Lower lobe of right lung (tissue), 2 donors: ENCODE measurements at places on chromosomes 5 and 9. TPM values are rescaled to one million over a fixed set of nuclear protein-coding genes. Genes with fewer than 3 reads are reported as not detected.

DNA sequence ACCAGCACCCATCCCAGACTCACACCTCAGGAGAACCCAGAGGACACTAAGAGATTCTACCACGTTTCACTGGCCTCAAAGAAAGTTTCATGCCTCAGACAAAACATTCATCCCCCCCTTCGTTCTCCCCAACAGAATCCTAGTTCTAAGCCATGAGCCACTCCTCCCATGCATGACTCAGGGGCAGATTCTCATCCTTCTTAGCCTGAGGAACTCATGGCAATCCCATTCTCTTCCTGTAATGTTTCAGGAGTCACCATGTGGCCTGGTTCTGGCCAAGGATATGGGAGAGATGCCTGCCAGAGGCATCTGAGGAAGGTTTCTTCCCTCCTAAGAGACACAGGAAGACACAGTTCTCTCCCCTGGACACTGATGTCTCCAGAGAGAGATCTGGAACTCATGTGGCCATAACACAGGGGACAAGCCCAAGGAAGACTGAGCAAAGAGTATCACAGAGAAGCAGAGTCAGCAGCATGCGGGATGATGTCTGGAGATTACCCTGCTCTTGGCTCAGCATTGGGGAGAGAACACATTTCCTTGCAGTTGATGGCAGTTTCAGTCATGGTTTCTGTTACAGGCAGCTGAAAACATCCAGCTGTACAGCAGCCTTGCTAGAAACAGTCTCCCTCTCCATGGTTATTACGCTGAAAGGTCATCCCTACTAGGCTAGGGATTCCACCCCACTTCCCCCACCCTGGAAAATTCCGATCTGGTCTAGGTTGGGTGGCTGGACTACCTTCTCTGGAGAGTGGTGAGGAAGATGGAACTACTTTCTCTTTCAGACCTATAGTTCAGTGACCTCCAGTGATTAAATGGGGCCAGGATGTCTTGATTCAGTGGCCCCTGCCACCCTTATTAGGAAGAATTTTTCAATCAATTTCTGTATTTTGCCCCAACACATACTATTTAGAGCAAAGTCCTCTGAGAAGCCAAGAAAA, 115.4 kb downstream of the ZNF608 start:
- peaks cover 10% of the 10 kb centered on the region for H3K4me1 ChIP-seq
- H3K27ac ChIP-seq = no peak overlapping the region
- H3K27me3 ChIP-seq = no peaks in the 10 kb centered on the region
- no peaks in the 10 kb centered on the region for H3K36me3 ChIP-seq
- no peak for DNase-seq

GRCh38 chr9:134475011-134475790, 148.9 kb downstream of the RXRA start:
- H3K4me1 ChIP-seq = peaks cover 17% of the 10 kb centered on the region
- H3K27ac ChIP-seq = peak overlapping the region; percentile 56
- H3K27me3 ChIP-seq = no peaks in the 10 kb centered on the region
- DNase-seq = peak; percentile 71
- H3K4me3 ChIP-seq = no peak overlapping the region

DNA sequence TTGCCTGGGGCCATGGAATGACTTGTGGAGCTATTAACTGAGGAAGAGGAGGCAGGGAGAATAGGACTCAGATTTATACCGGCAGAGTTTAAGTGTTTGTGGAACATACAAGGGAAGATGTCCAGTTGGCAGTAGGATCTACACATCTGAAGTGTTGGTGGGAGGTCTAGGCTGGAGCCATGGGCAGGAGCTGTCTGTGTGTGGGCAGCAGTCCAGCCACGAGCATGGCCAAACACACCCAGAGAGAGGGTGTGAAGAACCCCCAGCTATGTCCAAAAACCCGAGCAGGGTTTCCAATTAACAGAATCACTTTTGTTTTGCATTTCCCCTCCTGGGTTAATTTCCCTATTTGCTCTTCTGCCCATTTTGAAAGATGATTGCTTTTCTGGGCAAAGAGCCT, 393.7 kb downstream of the CDK5RAP2 start:
- H3K4me3 ChIP-seq = no peak overlapping the region
- H3K27me3 ChIP-seq = no peaks in the 10 kb centered on the region
- no peaks in the 10 kb centered on the region for H3K4me1 ChIP-seq

DNA sequence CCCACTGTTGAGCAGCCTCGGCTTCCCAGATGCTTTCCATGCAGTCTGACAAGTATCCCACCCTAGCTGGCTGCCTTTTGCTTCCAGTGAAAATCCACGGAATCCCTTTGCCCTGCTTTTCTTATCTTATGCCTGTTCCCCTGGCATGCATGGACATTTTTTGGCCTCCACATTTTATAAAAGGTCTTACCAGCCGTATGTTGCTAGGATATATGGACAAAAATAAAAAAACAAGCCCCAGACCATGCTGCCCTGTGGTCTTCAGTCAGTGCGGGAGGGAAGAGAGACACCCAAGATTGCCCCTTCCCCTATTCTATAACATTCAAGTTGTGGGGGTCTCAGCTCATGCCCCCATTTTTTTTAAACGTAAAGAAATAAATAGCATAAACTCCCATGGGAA, 129.6 kb downstream of the COL23A1 start:
- no peaks in the 10 kb centered on the region for H3K27me3 ChIP-seq
- H3K27ac ChIP-seq = no peak overlapping the region
- H3K36me3 ChIP-seq = no peaks in the 10 kb centered on the region
- H3K4me1 ChIP-seq = peaks cover 11% of the 10 kb centered on the region

BTNL8 gene
- 5.3 TPM for total RNA-seq
